ENCODE measurements at places on chromosomes 4 and X.
A peak's percentile ranks its signal among the peaks of the same experiment; 100 is the strongest.

GRCh38 chrX:19595043-19595677 lies 79.9 kb upstream of the MAP3K15 start:
- DNase-seq = no peak

- peak; percentile 4 for DNase-seq
These were observed 251.7 kb downstream of the MAPK10 start for GRCh38 chr4:86108137-86108536.

GRCh38 chrX:46865281-46865680 lies 28.4 kb downstream of the RP2 start:
- peak; percentile 23 for DNase-seq

- peak; percentile 35 for DNase-seq
These were observed 2.4 kb downstream of the SPRY1 start for GRCh38 chr4:123398853-123399626.

DNA sequence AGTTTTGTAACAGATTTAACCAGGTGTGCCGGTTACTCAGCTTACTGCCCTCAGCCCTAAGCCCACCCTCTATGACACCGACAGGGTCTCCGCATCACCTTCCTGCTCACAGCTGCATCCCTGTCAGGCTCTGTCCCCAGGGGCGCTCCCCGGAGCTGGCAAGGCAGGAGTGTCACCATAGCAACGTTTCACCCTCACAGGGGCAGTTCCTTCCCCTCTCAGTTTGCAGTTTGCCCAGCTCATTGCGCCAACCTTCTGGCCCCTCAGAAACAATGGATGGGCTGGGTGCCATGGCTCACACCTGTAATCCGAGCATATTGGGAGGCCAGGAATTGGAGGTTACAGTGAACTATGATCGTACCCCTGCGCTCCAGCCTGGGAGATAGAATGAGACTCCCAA lies 42.6 kb downstream of the RGS12 start:
- DNase-seq = no peak

- DNase-seq = no peak
These were observed 104.3 kb downstream of the RTL9 start for GRCh38 chrX:110462957-110463356.

GRCh38 chrX:46543441-46543840 lies 1.8 kb downstream of the ZNF674 start:
- DNase-seq = no peak

DNA sequence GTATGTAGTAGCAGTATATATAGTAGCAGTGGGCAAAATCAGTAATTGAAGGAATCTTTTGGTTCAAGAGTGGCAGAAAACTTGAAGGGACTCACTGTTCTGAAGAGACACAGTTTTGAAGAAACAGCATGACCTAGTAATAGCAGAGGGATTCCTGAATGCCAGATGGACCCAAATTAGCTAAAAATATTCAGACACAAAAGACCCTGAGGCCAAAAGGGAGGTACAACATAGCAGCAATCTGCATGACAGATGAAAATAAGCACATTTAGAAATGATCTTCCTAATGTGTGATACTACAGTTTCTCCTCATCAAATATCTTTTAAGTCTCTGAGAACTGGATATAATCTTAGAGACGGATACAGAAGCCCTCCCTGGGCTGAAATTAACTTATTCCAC lies 536.6 kb downstream of the PPARGC1A start:
- no peak for DNase-seq

- DNase-seq = no peak
These were observed 83.3 kb downstream of the VEGFC start for GRCh38 chr4:176709417-176709816.

DNA sequence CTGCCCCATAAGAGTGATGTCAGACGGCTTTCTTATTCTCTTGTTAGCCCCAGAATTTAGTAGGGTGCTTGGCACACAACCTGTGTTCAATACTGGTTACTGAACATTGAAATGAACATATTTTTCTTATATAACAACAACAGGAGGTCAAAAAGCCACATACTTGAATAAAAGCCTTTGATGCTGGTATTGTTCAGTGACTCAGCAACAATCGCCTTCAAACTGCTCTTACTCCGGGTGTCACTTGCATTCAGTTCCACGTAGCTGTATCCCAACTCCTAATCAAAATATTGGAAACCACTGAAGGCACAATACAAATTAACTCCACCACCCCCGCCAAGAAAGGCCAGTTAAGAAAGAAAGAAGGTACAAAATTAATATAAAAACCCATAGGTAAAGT lies 61.5 kb downstream of the RFC1 start:
- DNase-seq = no peak

- no peak for DNase-seq
These were observed 220.1 kb downstream of the DHX15 start for GRCh38 chr4:24364249-24364648.

DNA sequence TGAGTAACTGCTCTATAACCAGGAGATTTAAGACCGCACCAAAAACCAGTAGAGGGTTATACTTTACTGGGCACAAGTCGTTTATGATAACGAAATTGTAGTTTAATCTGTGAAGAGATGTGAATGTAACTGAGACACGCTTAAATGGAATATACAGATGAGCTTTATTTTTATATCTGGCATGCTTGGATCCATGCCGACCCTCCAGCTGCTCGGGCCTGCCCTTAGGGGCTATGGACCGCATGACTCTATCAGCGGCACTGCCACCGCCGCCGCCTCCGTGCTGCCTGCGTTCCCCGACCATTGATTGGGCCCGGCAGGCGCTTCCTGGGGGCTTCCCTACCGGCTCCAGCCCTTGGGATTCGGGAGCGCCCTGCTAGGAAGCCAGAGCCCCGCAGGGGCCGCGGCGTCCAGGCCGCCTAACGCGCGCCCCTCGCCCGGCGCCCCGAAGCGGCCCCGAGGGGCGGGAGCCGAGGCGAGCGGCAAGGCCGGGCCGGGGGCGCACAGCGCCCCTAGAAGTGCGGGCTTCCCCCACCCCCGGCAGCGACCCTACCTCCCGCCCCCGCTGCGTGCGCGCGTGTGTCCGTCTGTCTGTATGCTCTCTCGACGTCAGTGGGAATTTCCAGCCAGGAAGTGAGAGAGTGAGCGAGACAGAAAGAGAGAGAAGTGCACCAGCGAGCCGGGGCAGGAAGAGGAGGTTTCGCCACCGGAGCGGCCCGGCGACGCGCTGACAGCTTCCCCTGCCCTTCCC lies at the start of gene NFKB1:
NFKB1 (plus strand) TSS at position 664 of the 751 bp plus-strand sequence. CDS start 24,160 bp downstream, outside the sequence.
- DNase-seq = peak; percentile 60

- no peak for DNase-seq
These were observed 50.5 kb upstream of the FAM47C start for GRCh38 chrX:36957425-36958328.

- no peak for DNase-seq
These were observed 200.0 kb downstream of the TBCK start for GRCh38 chr4:106116025-106116424.

DNA sequence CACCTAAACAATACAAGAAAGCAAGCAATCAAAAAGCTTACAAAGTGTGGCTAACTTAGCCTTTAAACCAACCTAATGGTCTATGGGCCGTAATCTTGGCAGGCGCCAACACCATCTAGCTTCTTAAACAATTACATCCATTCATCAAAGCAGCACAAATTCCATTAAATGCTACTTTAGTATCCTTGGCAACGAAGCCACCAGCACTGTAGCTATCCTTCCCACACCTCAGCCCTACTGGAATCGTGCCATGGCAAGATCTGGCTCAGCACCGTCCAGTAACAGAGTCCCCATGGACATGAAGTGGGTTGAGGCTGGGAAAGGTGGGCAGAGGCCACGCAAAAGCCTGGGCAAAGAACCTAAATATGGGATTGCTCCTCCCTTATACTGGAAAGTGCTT lies 91.6 kb upstream of the MAP3K15 start:
- no peak for DNase-seq

- peak; percentile 60 for DNase-seq
These were observed 115.0 kb downstream of the SMIM20 start for GRCh38 chr4:26028793-26029567.

- DNase-seq = peak; percentile 22
These were observed 173.2 kb upstream of the FAM9B start for GRCh38 chrX:9207142-9207541.

- no peak for DNase-seq
These were observed 752.9 kb downstream of the RPA4 start for GRCh38 chrX:97636473-97637140.

DNA sequence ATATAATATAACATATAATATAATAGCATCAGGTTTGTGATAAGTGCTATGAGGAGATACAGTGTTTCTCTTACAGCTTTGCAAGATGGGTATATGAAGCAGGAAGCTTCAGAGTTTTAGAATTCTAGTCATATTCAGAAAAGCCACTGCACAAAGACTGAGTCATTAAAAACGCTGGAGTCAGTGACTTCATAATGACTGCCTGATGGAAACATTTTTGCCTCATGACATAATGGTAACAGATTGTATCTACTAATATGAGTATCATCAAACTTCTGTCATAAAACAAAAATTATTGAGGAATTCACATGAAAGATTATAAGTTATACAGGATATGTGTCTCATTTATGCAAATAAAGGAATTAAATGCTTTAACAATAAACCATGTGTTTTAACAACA lies 46.8 kb downstream of the EPHA5 start:
- peak; percentile 6 for DNase-seq

DNA sequence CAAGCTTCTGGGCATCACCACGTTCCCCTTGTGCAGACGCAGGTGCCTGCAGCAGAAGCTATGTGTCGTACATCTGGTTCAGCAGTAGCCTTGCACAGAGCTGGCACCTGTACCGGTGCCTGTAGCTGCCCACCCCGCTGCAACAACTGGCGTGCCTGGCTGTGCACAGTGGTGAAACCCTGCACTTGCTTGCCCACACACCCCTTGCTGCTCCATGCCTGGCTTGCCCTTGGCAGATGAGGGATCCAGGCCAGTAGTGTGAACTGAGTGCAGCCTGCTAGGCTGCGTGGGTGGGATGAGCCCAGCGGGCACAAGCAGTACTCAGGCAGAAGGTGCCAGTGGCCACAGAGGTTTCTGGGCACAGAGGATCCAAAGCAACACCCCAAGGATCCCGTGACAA lies 528.4 kb downstream of the PPARGC1A start:
- no peak for DNase-seq

DNA sequence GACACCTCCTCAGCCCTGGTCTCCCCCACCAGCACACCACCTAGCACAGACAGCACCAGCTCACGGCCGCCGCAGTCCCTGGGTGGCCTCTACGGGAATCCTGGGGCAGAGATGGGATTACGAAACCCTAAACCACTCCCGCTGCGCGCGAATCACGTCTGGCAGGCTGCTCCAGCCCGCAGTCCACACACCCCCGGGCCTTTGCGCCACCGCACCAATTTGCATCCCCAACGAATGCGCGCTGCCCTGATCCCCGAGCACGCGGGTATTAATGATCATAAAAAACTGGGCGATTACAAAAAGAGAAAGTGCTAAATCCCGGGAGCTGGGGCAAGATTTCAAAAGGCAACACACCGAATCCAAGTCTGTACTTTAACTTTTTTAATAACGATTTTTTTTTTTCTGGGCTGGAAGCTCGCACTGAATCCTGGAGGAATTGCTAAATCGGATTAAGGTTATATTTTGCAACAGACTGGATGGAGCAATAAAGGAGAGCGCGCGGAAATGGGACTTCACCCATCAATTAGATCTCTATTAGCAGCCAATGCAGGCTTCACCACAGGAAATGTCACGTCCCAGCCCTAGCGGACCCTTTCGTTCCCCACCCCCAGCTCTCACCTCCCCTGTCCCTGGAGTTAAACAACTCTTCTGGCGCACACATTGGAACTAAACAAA lies 69.8 kb upstream of the TMEM33 start:
- no peak for DNase-seq

DNA sequence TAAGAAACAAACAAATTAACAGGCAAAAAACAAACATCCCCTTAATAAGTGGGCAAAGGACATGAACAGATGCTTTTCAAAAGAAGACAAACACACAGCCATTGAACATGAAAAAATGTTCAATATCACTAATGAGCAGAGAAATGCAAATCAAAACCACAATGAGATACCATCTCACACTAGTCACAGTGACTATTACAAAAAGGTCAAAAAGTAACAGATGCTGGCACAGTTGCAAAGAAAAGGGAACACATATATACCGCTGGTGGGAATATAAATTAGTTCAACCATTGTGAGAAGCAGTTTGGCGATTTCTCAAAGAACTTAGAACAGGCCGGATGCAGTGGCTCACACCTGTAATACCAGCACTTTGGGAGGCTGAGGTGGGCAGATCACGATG lies 146.1 kb upstream of the NEIL3 start:
- DNase-seq = no peak

- DNase-seq = peak; percentile 54
These were observed 13.9 kb upstream of the PLAC8 start for GRCh38 chr4:83128240-83128929.

GRCh38 chrX:66676413-66676812 lies 37.5 kb upstream of the EDA2R start:
- no peak for DNase-seq

GRCh38 chr4:41305476-41305875 lies 48.7 kb downstream of the UCHL1 start:
- DNase-seq = no peak

GRCh38 chrX:99800016-99800415 lies 610.1 kb downstream of the PCDH19 start:
- DNase-seq = no peak

DNA sequence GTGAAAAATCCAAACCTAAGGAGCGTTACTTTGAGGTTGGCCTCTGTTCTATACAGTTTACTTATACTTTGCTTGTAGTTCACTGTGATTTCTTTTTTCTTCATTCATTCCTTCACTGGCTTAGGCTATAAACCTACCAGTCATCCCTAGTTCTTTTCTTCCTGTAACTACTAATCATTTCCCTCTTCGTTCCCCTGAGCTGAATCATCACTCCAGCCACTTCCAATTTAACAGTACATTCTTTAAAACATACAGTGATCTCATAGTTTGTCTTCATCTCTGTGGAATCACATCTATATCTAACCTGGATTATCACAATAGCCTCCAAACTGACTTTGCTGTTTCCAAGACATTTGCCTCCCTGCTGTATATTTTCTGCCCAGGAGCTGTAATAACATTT lies 25.2 kb upstream of the NPFFR2 start:
- DNase-seq = peak; percentile 31

GRCh38 chr4:154927126-154927680 lies 146.1 kb downstream of the RBM46 start:
- no peak for DNase-seq

DNA sequence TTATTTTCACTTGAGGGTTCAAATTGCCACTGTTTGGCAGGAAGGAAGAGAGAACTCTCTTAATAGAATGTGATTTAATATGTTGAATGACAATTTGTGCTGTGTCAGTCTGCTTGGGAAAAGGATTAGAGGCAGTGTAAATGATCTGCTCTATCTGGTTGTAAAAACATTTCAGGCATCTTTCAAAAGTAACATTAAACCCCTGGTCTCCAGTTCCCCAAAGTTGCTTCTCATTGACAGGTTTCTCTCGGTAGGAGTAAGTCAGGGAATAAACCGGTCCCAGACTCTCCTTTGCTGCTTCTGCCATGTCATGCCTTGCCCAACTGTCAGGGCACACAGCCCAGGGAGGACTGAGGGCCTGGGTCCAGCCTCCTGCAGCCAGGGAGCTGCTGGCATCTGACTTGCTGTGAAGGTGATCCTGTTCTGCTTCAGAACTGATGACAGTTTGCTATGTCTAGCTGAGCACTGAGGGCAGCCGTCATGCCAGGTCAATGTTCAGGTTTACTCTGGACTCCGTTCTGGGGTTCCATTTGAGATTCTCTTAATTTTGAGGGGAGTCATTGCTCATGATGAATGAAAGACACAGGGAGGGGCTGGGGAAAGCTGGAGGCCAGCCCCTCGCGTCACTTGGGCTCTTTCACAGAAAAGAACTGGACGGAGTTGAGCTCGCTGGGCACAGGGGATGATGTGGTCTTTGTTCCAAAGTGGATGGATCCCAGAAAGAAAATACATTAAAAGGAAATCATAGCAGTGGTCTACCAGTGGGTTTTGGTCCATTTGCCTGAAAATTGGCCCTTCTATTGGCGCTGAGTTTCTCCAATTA lies 312.4 kb downstream of the ARHGAP10 start:
- DNase-seq = no peak

All from AG08396 (cell line).